Activated CD8-positive, alpha-beta memory T cell treated with anti-CD3 and anti-CD28 coated beads, Interleukin-2, amount 50 U/mL, for 4 hours (primary cell): ENCODE measurements at places on chromosomes 1 and 21.

- no peak for DNase-seq
Measured at GRCh38 chr1:222596696-222597095, 7.0 kb upstream of the TAF1A start.

DNA sequence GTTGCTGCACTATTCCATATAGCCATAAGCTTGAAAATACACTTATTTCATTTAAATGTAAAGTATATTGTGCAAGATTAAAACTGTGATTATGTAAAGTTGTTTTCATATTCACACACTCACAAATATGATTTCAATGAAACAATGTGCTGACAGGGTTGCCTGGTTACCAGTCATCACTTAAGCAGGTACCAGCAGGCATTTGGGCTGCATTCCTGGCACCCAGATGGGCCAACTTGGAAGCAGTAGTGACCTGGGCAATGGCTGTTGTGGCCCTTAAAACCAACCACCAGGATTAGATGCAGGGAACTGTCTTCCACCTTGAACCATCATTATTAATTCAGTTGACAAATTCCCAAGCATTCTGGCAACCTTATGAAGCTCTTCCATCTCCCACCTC, 45.0 kb upstream of the RASAL2 start:
- no peak for DNase-seq

DNA sequence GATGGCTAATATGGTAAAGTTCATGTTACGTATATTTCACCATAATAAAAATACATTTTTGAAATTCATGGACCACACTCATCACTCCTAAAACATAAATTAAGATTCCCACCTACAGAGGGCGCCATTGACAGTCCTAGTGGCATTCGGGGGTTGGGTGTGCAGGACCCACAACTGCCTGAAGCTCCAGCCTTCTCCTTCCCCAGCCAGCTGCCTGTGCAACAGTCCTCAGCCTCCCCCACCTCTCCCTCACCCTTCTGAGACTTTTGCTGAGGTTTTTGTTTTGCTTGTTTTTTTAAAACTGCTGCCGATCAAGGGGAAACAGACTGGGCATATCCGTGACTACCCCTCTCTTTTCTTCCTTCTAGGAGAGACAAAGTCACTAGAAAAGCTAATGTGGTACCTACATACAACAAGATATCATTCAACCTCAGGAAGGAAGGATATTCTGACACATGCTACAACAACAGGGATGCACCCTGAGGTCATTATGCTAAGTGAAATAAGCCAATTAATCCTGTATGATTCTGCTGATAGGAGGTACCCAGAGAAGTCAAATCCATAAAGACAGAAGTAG, 9.2 kb upstream of the EVA1C start:
- peak; percentile 53 for DNase-seq

DNA sequence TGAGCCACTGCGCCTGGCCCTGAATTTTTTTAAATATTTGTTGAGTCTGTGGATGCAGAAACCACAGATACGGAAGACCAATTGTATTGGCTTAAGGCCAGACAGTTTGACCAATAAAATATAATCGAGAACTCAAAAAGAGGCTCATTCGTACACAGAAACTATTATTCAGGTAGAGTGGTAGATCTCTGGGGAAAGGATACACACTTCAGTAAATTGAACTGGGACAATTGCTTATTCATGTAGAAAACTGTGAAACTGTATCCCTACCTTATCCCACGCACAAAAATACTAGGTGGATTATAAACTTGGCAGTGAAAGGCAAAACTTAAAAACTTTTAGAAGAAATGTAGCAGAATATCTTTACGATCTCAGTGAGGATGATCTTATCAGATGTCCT, 25.0 kb upstream of the SHE start:
- no peak for DNase-seq

- no peak for DNase-seq
Measured at GRCh38 chr1:15515022-15515663, 8.9 kb downstream of the CASP9 start.

GRCh38 chr1:107379826-107380225, 239.0 kb downstream of the NTNG1 start:
- no peak for DNase-seq

GRCh38 chr1:220732621-220733020, 15.5 kb upstream of the MTARC2 start:
- no peak for DNase-seq

- no peak for DNase-seq
Measured at GRCh38 chr21:31298618-31299269, 45.3 kb downstream of the TIAM1 start.

GRCh38 chr1:64934115-64934877, 32.1 kb downstream of the JAK1 start:
- DNase-seq = no peak

DNA sequence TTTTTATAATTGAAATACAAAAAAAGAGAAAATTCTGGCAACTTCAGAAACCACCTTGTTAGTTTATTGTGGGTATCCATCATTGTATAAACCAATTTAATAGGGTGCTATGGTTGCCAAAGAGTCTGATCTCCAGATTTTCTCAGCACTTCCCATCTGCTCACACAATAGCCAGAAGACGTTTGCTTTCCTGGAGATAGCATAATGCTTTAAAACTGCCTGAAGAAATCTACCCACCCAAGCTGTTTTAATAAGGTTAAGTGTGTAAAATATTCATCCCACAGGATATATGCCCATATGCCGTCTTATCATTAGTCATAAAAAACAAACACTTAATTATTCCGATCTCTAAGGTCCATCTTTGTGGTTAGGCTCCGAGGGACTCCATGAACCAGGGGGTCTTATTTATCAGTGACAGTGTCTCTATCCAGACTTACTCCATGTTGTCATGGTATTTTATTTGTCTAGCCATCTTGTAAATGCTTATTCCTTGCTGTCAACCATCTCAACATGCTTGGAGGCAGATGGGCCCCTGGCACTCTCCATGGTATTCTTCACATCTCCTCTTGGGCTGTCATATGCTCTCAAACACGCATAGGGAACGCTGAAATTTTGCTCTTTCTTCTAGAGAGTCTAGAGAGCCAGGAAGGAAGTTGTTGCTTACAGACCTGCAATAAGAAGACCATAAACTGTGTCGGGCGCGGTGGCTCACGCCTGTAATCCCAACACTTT, 58.5 kb downstream of the MAP10 start:
- no peak for DNase-seq

- no peak for DNase-seq
Measured at GRCh38 chr21:41827951-41828883, 50.9 kb downstream of the PRDM15 start.

DNA sequence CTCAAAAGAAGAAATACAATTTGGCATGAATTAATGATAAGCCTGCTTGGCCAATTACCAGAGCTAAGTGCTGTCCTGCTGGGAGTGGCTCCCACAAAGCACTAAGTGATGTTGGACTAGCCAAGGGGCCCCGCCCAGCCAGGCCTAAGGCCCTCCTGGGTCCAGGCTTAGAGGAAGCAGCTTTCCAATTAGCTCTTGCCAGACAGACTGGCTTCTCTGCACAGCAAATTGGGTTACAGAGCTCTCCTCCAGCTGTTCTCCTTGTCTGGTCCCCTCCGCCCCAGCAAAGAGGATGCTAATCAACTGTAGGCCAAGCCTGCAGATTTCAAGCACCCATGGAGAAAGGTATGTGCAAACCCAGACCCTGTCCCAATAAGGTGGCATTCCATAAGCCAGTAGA, 151.9 kb downstream of the DMRTA2 start:
- DNase-seq = no peak

DNA sequence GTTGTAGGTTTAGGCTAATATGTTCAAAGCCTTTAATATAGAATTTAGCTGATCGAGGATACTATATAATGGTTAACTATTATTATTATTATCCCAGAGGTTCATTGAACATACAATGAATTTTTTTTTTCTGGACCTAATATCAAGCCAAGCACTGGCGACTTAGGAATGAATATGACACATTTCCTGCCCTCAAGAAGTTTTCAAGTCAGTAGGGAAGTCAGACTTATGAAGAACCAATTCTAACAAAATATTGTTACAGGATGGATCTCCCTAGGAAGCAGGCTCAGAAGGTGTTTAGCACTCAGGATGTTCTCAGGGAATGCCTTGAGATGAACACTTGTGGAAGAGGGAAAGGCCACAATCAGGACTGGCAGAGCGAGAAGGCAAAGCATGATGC, 211.8 kb upstream of the FGGY start:
- no peak for DNase-seq

DNA sequence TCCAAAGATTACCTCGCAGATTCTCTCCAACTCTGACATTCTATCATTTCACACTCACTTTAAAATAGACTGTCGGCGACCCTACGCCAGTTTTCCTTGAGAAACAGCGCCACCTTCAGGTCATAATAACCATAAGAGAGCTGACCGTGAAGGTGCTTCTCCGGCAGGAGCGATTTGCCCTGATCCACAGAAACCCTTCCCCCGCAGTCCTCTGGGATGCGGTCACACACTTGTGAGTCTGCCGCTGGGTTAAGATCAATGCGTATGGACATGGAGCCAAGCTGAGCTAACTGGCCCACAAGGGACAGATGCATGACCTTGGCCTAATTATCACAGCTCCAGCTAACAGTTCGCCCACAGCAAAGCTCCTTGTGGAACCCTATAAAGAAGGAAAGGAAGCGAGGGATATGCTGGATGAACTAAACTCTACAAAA, 32.8 kb upstream of the IFNAR2 start:
- DNase-seq = peak; percentile 53

- DNase-seq = no peak
Measured at GRCh38 chr1:113858418-113858817, 13.1 kb downstream of the PTPN22 start.

- DNase-seq = no peak
Measured at GRCh38 chr1:207852576-207853371, 58.2 kb downstream of the CD34 start.

DNA sequence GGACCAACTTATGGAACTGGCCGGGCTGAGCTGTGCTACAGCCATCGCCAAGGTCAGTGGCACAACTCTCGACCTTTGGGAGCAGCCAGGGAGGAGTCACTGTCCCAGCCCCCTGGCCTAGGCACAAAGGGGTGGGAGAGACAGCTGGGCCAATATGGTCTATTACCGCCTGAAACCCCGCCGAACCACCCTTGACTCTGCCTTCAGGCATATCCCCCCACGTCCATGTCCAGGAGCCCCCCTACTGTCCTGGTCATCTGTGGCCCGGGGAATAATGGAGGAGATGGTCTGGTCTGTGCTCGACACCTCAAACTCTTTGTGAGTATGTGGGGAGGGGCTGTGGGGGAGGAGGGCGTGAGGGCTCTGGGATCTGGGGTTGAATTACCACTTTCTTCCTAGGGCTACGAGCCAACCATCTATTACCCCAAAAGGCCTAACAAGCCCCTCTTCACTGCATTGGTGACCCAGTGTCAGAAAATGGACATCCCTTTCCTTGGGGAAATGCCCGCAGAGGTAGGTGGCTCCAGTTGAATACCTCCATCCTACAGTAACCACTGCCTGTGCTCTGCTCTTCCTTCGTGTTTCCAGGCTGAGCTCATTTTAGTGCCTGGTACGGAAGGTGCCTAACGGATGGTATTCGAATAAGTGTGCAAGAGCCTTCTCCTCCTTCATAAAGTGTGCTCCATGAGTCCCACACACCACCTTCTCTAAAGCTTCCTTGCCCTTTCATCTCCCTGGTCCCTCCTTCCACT, 758 bp downstream of the NAXE start:
- DNase-seq = no peak

DNA sequence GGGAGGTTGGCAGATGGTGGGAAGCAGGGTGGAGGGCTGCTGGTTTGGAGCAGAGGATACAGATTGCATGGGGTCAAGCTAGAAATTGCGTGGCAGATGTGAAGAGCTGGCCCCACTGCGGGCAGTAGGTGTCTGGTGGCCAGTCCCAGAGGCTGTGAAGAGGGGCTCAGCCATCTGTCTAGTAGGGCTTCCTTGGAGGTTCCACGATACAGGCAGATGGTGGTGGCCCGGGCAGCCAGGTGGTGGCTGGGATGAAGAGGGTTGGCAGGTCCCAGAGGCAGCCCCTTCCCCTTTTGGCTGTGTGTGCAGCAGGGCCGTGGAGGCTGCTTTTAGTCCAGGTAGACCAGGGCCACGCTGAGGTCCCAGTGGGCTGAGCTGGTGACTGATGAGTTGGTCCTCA, 16.6 kb downstream of the PSEN2 start:
- DNase-seq = no peak

GRCh38 chr1:28456078-28456477, 49.8 kb upstream of the RCC1 start:
- DNase-seq = no peak

DNA sequence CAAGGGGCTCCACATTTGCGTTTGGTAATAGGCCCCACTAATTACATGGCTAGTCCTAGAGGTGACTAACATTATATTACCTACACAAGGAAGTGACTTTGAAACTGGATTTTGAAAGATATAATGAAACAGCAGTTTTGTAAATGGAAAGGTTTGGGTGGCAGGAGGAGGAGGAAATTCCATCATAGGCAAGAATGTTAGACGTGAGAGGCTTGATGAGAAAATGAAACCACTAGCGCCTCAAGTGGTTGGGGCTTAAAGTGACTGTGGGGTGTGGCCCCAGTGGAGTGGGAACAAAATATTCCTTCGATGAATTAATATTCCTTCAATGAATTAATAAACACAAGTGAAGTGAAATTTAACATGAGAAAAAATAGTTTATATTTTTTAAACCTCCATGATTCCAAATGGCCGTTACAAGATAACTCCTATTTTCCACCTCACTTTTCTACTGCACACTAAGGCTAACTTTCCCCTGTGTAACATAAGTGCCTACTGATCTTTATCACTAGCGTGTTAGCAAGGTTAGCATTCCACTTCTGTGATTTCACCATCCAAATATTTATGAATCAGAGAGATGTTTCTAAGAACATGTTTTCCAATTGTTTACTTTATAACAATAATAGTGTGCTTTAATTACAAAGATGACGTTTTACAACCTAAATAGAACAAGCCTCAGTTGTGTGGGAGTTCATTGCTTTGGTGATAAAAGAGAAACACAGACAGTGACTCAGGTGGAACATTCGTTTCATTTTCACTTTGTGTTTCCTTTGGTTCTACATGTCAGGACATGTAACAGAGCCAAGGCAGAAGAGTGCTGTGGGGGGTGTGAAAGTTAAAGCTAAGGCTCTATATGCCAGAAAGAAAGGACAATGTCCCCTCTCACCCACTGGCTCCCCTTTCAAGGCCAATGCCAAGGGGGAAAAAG, 12.5 kb upstream of the ATF3 start:
- DNase-seq = peak; percentile 30

DNA sequence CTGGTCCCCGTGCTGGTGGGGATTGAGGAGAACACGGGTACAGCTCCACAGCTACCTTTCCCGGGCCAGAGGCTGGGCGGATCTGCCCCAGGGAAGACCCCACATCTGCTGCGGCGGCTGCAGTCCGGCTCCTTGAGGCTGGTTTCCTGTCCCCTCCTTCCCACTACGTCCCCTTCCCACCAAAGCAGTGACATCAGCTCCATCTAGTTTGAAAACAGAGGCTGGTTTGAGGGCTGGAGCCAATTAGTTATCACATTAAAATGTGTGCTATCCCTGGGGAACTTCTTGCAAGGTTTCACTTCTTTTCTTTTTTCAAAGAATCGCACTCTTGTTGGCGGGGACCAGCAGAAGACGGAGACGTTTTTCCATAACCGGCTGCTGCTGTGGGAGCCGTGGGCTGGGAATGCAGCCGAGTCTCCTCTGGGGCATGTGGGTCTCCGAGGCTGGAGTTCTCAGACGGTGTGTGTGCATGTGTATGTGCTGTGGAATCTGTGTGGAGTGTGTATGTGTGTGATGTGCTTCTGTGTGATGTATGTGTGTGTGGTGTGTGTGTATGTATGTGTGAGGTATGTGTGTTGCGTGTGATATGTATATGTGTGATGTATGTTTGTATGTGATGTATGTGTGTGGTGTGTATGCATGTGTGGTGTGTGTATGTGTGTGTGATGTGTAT, 8.9 kb upstream of the PCBP3 start:
- DNase-seq = no peak
